ENCODE measurements at places on chromosomes 4 and X.

- DNase-seq: no peak
Observed at GRCh38 chrX:19642241-19643109, 127.2 kb upstream of the MAP3K15 start.

GRCh38 chr4:127558088-127558487, 74.7 kb upstream of the INTU start:
- no peak for DNase-seq

DNA sequence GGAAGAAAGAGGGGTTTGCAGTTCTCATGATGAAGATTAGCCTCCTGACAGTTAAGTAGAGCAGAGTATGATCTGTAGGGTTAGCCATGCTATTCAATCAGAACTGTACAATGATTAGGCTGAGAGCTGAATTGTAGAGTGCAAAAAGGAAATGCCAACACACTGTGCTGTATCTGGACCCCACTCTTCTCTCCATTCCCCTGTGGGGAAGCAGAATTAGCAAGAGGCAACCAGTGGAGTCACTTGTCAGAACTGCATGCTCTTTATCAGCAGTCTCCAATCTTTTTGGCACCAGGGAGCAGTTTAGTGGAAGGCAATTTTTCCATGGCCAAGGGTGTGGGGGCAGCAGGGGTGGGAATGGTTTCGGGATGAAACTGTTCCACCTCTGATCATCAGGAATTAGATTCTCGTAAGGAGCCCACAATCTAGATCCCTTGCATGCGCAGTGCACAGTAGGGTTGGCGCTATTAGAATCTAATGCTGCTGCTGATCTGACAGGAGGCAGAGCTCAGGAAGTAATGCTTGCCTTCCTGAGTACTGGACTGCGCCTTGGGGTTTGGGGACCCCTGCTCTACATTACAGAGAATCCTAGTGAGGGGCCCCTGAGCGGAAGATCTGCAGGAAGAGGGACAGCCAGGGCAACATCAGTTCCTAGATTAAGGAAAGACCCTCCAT, 19.4 kb downstream of the TBC1D9 start:
- no peak for DNase-seq

DNA sequence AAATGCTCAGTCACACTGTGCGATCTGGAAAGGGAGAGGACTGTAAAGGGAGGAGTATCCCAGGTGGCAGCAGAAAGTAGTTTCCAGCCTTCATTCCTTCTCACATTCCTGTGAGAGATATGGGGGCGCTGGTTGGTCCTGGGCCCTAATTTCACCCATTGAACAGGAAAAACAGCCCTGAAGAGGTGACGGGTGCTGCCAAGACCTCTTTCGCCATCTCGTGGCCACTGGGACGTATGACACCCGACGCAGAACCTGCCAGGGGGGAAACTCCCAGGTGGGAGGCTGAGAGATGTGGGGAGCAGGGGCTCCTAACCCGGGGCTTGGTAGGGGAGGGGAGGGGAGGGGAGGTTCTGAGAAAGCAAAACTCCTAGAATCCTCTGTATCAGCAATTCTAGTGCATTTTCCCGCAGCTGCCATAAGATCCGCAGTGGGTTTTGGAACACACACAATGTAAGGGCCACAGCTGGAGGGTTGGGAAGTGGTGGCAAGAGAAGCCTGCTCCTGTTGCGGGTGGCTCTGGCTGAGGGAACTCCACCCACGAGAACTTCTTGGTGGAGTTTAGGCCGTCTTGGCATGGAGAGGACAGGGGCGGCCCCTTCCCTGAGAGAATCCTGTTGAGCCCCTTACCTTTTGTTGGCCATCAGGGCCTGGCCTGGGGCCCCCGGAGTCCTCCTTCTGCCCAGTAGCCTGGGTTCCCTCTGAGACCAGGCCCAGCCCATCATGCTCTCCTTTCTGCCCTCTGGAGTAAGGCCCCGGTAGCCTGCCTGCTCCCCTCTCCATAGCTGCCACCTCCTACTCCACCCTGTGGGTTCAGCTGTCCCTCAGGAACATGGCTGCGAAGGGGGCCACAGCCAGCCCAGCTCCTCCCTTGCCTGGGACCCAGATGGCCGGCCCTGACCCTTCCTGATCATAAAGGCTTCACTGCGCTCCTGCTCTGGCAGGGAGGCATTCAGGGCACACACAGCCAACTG, 134.1 kb downstream of the OR13H1 start:
- no peak for DNase-seq

GRCh38 chr4:182225257-182225852, 17.8 kb upstream of the TENM3 start:
- DNase-seq: no peak

GRCh38 chr4:69984030-69984443, 11.7 kb upstream of the STATH start:
- DNase-seq: no peak

DNA sequence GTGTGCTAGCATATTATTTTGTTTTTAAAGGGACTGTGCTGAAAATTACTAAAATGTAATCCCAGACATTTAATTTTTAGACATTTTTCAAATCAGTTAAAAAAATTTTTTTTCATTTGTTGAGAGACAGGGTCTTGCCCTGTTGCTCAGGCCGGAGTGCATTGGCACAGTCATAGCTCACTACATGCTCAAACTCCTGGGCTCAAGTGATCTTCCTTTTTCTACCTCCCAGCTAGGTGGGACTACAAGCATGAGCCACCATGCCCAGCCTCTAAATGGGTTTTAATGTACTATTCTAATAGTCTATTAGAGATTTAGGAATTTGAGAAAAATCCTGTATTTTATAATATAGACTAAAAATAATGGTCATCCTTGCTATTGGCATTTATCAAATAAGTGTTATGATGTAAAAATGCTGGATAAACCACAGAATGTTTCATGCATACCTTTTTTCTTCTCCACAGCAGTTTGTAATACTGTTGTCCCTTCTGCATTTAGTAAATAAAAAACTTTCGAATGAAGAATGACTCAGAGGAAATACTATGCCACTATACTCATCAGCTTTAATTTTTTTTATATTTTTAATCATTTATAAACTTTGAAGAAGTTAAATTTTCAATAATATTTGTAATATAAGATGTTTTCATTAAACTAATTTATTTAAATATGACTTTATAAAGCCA, 29.9 kb downstream of the CPEB2 start:
- DNase-seq: no peak

DNA sequence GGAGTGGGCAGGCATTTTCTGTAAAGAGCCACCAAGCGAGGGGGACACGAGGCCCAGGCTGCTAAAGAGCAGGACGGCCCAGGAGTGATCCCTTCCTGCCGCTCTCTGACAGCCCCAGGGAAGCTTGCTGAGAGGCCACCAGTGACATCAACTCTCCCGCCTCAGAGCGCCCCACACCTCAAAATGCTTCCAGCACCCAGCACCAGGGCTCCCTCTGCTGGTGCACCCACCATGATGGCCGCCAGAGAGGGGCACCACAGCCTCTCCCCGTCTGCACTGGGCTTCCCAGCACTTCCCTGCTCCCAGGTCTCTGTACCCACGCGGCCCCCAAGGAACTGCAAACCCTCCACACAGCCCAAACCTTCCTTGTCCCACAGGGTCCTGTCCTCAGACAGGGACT, 40.4 kb downstream of the GAK start:
- no peak for DNase-seq

- DNase-seq: no peak
Observed at GRCh38 chr4:162684998-162685397, 481.7 kb downstream of the NAF1 start.

DNA sequence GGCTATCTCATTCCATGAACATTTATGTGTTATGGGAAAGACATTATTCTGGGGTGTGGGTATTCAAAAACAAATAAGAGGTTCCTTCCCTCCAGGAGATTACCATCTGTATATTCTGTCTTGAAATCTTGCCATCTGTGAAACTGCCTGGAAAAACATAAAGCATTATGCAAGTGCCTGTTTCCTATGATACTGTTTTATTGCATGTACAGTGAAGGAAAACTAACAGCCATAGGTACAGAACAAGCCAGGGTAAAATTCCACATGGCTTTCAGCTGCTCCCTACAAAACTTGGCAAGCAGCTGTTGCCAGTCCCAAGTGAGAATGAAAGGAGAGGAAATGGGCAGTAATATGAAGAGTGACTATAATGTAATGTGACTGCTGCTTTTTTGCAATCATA, 136.0 kb downstream of the GUCY2F start:
- DNase-seq: no peak

DNA sequence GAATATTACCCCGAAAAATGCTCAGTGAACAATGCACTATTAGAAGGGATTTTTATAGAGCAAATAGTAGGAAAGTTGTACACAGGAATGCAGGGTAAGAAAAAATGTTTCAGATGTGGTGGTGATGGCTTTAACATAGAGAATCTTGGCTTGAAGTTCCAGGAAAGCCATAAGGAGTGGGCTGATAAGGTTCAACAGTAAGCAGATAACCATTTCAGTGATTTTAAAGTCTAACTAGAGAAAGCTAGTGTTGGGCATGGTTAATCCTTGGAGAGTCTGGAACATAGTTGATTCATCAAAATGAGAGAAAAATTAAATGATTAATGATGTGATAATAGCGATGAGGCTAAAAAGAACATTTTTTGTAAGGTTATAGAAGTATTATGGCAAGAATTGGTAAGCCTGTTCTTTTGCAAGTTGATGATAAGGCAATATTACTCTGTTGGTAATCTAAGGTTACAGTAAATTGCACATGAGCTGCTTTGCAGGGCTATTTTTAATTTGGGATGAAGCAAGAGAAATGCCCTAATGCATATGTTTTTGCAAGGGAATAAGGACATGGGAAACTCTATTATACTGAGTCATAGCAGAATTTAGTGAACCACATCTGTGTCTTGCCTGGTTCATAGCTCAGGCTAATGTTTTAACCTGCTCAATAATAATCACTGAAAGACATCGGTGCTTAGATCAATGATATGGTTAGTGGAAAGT, 44.3 kb downstream of the GALNTL6 start:
- no peak for DNase-seq

GRCh38 chr4:73252001-73252400, 6.6 kb downstream of the ANKRD17 start:
- DNase-seq: no peak

DNA sequence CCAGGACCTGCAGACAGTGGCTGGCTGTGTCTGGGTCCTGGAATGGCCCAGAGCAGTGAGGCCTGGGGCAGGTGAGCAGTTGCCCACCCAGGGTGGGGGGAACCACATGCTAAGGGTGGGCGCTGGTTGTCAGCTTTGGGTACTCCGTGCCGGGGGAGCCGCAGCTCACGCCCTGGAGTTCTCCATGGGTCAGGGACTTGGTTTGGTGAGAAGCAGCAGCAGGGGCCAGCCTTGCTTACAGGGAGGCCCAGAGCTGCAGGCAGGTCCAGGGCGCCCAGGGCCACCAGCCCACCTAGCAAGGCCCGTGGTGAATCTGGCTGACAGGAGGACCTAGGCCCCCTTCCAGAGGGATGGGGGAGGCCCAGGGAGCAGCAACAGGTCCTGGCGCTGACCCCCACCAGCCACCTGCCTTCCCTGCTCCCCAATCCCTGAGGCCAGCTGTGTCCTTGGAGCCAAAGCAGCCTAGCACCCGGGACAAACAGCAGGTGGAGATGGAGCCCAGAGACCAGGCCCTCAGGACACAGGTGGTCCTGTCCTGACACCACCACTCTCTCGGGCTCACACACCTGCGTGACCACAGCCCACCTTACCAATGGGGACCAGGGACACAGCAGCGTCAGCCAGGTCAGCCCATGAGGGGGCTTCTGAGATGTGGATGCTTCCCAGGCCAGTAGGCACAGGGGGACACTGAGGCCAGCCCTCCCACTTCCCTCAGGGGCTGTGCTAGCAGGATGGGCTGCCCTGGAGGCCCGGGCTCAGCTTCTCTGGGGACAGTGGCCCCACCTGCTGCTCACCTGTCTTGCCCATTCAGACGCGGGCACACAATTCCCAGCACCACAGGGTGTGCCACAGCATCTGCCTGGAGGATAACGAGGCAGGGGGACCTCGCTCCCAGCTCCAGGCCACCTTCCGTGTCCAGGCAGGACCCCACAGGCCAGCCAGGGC, 3.5 kb downstream of the MXD4 start:
- no peak for DNase-seq

GRCh38 chr4:145554691-145555090, 64.5 kb upstream of the MMAA start:
- no peak for DNase-seq

- no peak for DNase-seq
Observed at GRCh38 chrX:68490644-68491043, 8.2 kb upstream of the YIPF6 start.

GRCh38 chr4:141543706-141544105, 92.7 kb upstream of the IL15 start:
- no peak for DNase-seq

DNA sequence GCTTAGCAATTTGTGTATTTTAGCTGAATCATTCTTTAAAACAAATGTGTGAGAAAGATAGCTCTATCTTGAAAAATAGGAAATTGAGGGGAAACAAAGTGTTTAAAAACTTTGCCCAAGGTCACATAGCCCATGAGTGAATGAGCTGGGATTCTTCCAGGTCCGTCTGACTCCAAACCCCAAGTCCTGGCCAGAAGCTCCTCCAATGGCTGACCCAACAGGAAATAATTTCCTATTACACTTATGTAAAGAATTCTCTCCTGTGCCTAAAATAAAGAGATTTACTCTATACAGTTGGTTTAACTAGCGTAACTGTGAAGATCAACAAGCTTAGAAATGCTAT, 287.6 kb downstream of the ARHGAP24 start:
- no peak for DNase-seq

GRCh38 chrX:135393051-135393450, 28.7 kb upstream of the SMIM10L2A start:
- no peak for DNase-seq

- peak; percentile 70 for DNase-seq
Observed at GRCh38 chrX:48911412-48912182, at the start of gene SLC35A2. TSS of gene SLC35A2 (minus strand) at chrX:48911646. CDS start at chrX:48911636, 10 bp downstream.

- no peak for DNase-seq
Observed at GRCh38 chrX:16733013-16733412, 13.6 kb downstream of the SYAP1 start.

GRCh38 chr4:160362478-160362877, 1259.6 kb downstream of the RAPGEF2 start:
- DNase-seq: no peak

GRCh38 chr4:181971411-181971810, 271.8 kb upstream of the TENM3 start:
- DNase-seq: no peak
